Thymus (tissue), 14 donors: ENCODE measurements at places on chromosomes 2 and 18. TPM values are rescaled to one million over a fixed set of nuclear protein-coding genes. Genes with fewer than 3 reads are reported as not detected.

Gene CELF4
- 0.05 TPM for total RNA-seq

Gene DSG1
- total RNA-seq = 0.61 TPM

Gene CD8B2
- total RNA-seq = 22.1 TPM

Gene TSPYL6
- not detected for total RNA-seq

Gene NT5DC4
- total RNA-seq = 0.85 TPM

Gene SERPINB10
- total RNA-seq = 1.7 TPM

Gene TTR
- 1.5 TPM for total RNA-seq

Gene LCT
- total RNA-seq = 1.1 TPM

Gene TXNDC2
- total RNA-seq = not detected

Gene ACKR3
- 7.1 TPM for total RNA-seq

Gene IL1RL1
- total RNA-seq = 1.1 TPM

Gene ARHGAP25
- 32.2 TPM for total RNA-seq

Gene L3MBTL4
- 4.3 TPM for total RNA-seq

Gene ACTR3
- 391 TPM for total RNA-seq

Gene DPP10
- total RNA-seq = 0.14 TPM

Gene STK11IP
- total RNA-seq = 27.8 TPM

Gene MEP1B
- total RNA-seq = 0.19 TPM

Gene FBLN7
- total RNA-seq = 6.0 TPM

Gene UGT1A3
- total RNA-seq = not detected

Gene PCBP1
- 45.9 TPM for total RNA-seq

Gene FBXO41
- total RNA-seq = 2.8 TPM

Gene CHRNA1
- total RNA-seq = 2.2 TPM

Gene RASGRP3
- 6.5 TPM for total RNA-seq

Gene OSBPL1A
- 10.7 TPM for total RNA-seq

Gene EPB41L3
- total RNA-seq = 17.8 TPM

Gene POTEC
- total RNA-seq = not detected

Gene PROKR1
- 0.05 TPM for total RNA-seq

Gene TBR1
- total RNA-seq = 0.05 TPM

Gene LRATD1
- 2.1 TPM for total RNA-seq

Gene LIPG
- 4.2 TPM for total RNA-seq

Gene NEU2
- total RNA-seq = not detected

Gene APLF
- total RNA-seq = 7.5 TPM

Gene C1QL2
- total RNA-seq = 0.05 TPM

Gene HES6
- 16.1 TPM for total RNA-seq

Gene SLC11A1
- total RNA-seq = 0.71 TPM

Gene RPRM
- total RNA-seq = 0.38 TPM

Gene ATP8B1
- 3.0 TPM for total RNA-seq

Gene RFTN2
- 1.4 TPM for total RNA-seq

Gene PMAIP1
- 14.5 TPM for total RNA-seq

Gene POU3F3
- 0.14 TPM for total RNA-seq

Gene SOWAHC
- total RNA-seq = 7.3 TPM

Gene ALKAL2
- 1.7 TPM for total RNA-seq

Gene FAM136A
- 31.2 TPM for total RNA-seq
